ENCODE measurements at places on chromosomes 13 and 19.
A peak's percentile ranks its signal among the peaks of the same experiment; 100 is the strongest.

GRCh38 chr19:42427313-42427712 lies at the start of gene LIPE:
Gene LIPE (minus strand): TSS chr19:42427388. CDS start chr19:42427149, 239 bp downstream.
- DNase-seq: no peak

DNA sequence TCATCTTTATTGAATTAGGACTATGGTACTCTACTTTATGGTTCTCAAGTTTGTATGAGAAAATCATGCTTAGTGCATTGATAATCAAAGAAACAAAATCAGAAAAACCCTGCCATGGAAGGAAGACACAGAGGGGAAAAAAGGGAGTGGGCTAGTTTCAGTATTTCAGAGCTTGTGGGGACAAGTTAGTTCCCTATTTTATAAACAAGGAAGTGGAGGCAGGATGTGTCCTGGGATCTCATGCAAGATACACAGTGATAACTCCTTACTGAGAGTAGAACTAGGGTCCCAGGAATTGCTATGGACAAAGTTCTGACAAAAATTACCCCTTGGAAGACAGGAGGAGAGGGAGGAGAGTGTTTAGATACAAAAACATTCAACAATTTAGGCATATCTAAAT lies 1277.3 kb downstream of the UQCRFS1 start:
- no peak for DNase-seq

GRCh38 chr13:99894105-99894839 lies 77.3 kb downstream of the ZIC5 start:
- no peak for DNase-seq

DNA sequence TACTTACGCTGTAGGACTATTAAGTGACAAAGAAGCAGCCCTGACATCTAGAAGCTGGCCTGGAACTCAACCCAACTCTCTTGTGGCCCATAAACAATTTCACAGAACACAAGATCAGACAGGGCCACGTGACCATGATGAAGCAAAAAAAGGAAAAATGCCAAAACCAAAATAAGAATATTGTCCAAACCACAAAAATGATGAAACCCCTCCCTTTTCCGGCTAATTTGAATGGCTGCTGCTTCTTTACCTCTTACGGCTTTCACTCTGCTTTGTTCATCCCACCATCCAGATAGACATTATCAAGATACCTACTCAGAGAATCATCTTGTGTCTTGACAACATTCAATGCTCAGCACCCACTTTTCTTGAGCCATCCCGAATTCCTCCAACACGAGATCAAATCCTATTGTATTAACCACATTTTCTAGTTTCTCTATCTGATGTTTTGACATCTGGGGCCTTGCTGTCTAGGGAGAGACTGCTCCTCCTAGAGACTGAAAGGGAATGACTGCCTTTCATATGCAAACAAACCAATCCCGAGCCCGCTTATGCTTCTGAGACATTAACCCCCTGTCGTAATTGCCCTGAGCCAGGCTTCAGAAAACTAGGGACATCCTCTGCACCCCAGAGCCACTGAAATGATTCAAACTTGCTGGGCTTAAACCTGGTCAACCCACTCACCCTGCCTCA lies 186.3 kb downstream of the TDRD3 start:
- peak; percentile 83 for DNase-seq

All from fibroblast of skin of scalp (primary cell).